ENCODE measurements at places on chromosomes 2 and 18. TPM values are rescaled to one million over a fixed set of nuclear protein-coding genes. Genes with fewer than 3 reads are reported as not detected.

GRCh38 chr2:114346658-114347057, 95.8 kb upstream of the DPP10 start:
- H3K4me3 ChIP-seq, result no peak overlapping the region
- DNase-seq, result no peak
- no peak overlapping the region for H3K27ac ChIP-seq
- H3K4me1 ChIP-seq, result no peaks in the 10 kb centered on the region

- no peak overlapping the region for H3K4me3 ChIP-seq
- no peak for DNase-seq
- no peaks in the 10 kb centered on the region for H3K36me3 ChIP-seq
- H3K27ac ChIP-seq, result no peak overlapping the region
- no peaks in the 10 kb centered on the region for H3K27me3 ChIP-seq
- no peaks in the 10 kb centered on the region for H3K4me1 ChIP-seq
These were observed 1132.5 kb upstream of the CELF4 start for GRCh38 chr18:38698088-38698487.

GRCh38 chr2:80568011-80568410, 263.5 kb upstream of the LRRTM1 start:
- no peaks in the 10 kb centered on the region for H3K36me3 ChIP-seq
- no peaks in the 10 kb centered on the region for H3K27me3 ChIP-seq
- no peak overlapping the region for H3K27ac ChIP-seq

DSG2 gene
- total RNA-seq, result 6.9 TPM

- no peak overlapping the region for H3K27ac ChIP-seq
- no peaks in the 10 kb centered on the region for H3K36me3 ChIP-seq
- no peak for DNase-seq
- H3K4me3 ChIP-seq, result no peak overlapping the region
These were observed 353.2 kb upstream of the TRIB2 start for GRCh38 chr2:12363569-12363968.

GRCh38 chr18:50738098-50738757, 81.6 kb downstream of the MRO start:
- no peaks in the 10 kb centered on the region for H3K27me3 ChIP-seq
- H3K27ac ChIP-seq, result no peak overlapping the region
- DNase-seq, result no peak
- H3K36me3 ChIP-seq, result no peaks in the 10 kb centered on the region

GRCh38 chr18:6732952-6733351, 3.4 kb downstream of the ARHGAP28 start:
- H3K27ac ChIP-seq, result no peak overlapping the region
- H3K36me3 ChIP-seq, result no peaks in the 10 kb centered on the region
- H3K27me3 ChIP-seq, result no peaks in the 10 kb centered on the region
- peaks cover 30% of the 10 kb centered on the region for H3K4me1 ChIP-seq
- no peak overlapping the region for H3K4me3 ChIP-seq
- DNase-seq, result no peak

DNA sequence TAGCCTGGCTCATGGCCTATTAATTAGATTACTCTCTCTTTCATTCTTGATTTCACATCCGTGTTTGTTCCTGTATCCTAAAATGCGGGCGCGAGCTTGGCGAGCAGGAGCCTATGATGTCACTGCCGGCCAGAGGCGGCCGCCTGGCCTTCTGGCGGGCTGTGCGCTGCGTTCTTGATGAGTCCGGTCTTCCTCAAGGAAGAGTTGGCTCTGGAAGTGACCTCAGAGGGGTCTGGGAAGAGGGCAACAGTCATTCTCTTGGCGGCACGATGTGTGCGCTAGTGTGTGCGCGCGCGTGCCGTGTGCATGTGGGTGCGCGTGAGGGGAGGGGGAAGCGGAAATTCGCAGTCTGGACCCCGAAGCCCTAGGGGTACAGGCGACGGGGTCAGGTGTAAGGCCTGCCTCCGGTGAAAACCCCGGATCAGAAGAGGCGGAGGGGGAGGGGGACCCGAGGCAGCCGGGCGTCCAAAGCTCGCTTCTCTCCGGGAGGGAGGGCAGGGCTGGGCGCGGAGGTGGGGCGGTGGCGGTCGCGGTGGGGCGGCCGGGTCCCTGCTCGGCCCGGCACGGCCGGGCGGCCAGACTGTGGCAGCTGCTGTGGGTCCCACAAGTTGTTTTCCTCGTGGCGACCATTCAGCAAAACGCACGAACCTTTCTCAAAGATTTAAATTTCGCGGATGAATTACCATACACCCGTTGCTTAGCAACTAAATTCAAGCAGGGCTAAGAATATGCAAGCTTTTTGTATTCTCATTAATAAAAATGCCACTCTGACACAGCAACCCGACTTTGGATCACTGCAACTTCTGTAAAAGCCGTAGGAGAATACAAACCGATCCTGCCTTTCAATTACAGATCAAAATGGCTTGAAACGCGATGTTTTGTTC, 8.4 kb downstream of the POU3F3 start:
- H3K27ac ChIP-seq, result no peak overlapping the region
- H3K4me1 ChIP-seq, result no peaks in the 10 kb centered on the region
- H3K36me3 ChIP-seq, result no peaks in the 10 kb centered on the region
- H3K27me3 ChIP-seq, result peaks cover 3% of the 10 kb centered on the region
- DNase-seq, result no peak

DNA sequence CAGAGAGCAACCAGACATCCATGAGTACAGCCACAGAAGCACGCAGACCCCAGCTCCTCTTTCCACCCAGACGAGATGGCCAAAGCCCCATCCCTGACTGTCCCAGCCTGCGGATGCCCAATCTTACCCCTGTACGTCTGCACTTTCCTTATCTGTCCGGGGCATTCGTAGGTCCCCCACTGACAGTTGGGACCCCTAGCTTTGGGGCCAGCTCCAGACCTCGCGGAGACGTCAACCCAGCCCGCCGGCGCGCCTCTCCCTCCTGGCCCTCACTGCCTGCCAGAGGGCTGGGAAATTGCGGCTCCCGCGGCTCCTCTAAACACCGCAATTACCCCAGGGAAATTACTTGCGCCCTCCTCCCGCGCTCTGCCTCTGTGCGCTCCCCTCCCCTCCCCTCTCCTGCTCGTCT, 2.3 kb downstream of the ECEL1 start:
- peaks cover 73% of the 10 kb centered on the region for H3K27me3 ChIP-seq
- DNase-seq, result no peak
- no peak overlapping the region for H3K27ac ChIP-seq
- H3K4me1 ChIP-seq, result no peaks in the 10 kb centered on the region

DNA sequence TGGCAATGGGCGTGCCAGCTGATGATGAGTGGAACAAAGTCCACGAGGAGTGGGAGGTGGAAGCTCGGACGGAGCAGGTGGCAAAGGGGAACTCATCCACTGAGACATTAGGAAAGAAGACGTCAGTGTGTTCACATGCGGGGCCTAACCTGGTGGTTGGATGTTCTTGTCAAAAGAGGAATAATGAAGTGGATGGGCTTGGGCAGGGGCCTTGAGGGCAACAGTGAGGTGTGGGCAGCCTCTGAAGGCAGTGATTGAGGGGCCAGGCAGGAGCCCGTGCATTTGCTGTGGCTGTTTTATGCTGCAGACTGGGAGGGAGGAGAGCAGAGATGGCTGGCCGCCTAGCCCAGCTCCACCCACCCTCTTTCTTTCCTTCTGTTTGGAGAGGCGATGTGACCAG, 74.5 kb downstream of the LRRC30 start:
- no peaks in the 10 kb centered on the region for H3K27me3 ChIP-seq
- no peak overlapping the region for H3K4me3 ChIP-seq
- no peaks in the 10 kb centered on the region for H3K36me3 ChIP-seq
- H3K27ac ChIP-seq, result no peak overlapping the region
- no peaks in the 10 kb centered on the region for H3K4me1 ChIP-seq
- DNase-seq, result no peak

CNTNAP5 gene
- under 0.01 TPM for total RNA-seq

DNAJB2 gene
- 103 TPM for total RNA-seq

C2orf80 gene
- not detected for total RNA-seq

DNA sequence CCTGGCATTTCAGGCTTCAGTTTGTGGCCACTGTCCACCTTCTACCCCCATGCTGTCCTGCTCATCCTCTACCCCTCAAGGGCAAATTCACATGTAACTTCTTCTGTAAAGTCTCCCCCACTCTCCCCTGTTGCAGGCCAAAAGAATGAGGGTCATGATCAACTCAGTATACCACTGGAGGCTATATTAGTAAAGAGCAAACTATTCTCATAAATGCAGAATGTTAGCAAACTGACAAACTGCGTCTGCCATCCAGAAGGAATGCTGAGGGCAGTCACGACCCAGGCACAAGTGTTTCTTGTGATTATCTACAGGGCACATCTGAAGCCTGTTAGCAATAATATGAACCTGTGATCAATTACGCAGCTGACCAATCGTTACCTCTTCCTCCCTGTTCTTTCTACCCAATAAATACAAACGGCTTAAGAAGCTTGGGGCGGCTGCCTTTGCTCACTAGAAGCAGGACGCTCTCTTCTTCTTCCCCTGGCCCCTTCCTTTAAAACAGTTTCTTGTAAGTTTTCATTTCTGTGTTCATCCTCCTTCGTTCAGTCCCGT, 58.3 kb downstream of the SEPTIN10 start:
- no peaks in the 10 kb centered on the region for H3K27me3 ChIP-seq
- no peaks in the 10 kb centered on the region for H3K36me3 ChIP-seq
- H3K27ac ChIP-seq, result no peak overlapping the region
- no peak for DNase-seq
- H3K4me1 ChIP-seq, result no peaks in the 10 kb centered on the region
- H3K4me3 ChIP-seq, result no peak overlapping the region

- H3K4me1 ChIP-seq, result no peaks in the 10 kb centered on the region
- H3K27ac ChIP-seq, result no peak overlapping the region
- H3K36me3 ChIP-seq, result no peaks in the 10 kb centered on the region
- DNase-seq, result no peak
- H3K4me3 ChIP-seq, result no peak overlapping the region
These were observed 150.9 kb upstream of the REV1 start for GRCh38 chr2:99640635-99641151.

GRCh38 chr2:8882094-8882493, 44.7 kb upstream of the KIDINS220 start:
- no peaks in the 10 kb centered on the region for H3K27me3 ChIP-seq
- peaks cover 23% of the 10 kb centered on the region for H3K36me3 ChIP-seq
- no peak for DNase-seq
- H3K27ac ChIP-seq, result no peak overlapping the region

- H3K36me3 ChIP-seq, result no peaks in the 10 kb centered on the region
- peak overlapping the region; percentile 45 for H3K27ac ChIP-seq
- H3K4me3 ChIP-seq, result no peak overlapping the region
- H3K27me3 ChIP-seq, result no peaks in the 10 kb centered on the region
These were observed 271.0 kb downstream of the NEDD4L start for GRCh38 chr18:58315041-58315440.

DNA sequence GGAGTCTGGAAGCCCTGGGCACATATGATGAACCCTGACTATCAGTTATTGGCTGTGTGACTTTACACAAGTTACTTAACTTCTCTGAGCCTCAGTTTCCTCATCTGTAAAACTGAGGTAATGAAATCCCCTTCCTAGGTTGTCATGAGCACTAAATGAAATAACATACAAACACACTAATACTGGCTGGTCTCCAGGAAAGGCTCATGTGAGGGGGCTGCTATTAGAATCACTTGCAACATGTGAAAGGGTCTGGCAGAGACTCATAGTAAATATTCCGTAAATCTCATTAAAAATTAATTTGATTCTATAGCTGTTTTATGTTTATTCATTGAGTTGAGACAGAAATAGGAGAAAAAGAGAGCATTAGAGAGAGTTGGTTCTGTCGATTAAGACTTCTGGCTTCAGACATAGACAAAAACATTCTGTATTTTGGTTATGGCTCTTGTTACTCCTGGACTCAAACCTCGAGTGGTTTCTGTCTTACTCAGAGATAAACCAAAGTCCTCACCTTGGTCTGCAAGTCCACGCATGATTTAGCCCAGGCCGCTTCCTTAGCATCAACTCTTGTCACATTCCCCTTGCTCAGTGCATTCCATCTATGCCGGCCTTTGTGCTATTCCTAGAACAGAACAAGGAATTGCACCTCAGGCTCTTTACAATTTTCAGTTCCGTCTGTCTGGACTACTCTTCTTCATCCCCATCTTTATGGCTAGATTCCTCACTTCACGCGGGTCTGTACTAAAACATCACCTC, 139.1 kb downstream of the NXPH2 start:
- no peaks in the 10 kb centered on the region for H3K27me3 ChIP-seq
- no peak for DNase-seq
- H3K27ac ChIP-seq, result no peak overlapping the region
- H3K36me3 ChIP-seq, result no peaks in the 10 kb centered on the region
- H3K4me3 ChIP-seq, result no peak overlapping the region
- no peaks in the 10 kb centered on the region for H3K4me1 ChIP-seq

M1AP gene
- 0.21 TPM for total RNA-seq

DNA sequence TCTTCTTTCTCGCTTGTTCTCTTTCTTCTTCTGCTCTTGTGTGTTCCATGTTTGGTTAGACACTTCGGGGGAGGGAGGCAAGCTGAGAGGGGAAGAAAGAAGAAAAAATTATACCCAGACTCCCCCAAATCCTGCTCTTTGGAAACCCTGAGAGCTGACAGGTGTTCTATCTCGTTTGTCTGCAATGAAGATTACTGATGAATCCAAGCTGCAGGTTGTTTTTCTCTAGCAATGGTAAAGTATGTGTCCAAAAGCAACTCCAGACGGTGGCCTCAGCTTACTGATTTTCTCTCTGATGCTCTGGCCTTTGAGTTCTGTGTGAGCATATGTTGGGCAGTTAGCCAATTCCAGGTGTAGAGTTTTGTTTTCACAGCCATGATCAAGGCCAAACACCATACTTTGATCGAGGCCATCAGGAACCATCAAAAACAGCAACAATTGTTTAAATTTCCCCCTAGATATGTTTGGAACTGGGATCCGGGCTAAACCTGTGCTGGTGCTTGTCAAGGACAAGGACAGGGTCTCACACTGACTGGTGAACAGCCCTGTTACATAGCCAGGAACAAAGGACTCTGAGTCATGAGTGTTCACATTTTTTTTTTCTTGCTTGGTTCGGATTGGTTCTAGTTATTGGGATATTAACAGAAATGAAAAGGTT, 142.0 kb downstream of the PRKCE start:
- no peaks in the 10 kb centered on the region for H3K36me3 ChIP-seq
- H3K4me3 ChIP-seq, result no peak overlapping the region
- H3K27me3 ChIP-seq, result no peaks in the 10 kb centered on the region
- no peak for DNase-seq
- no peak overlapping the region for H3K27ac ChIP-seq

- no peaks in the 10 kb centered on the region for H3K27me3 ChIP-seq
- no peak overlapping the region for H3K4me3 ChIP-seq
- peaks cover 14% of the 10 kb centered on the region for H3K4me1 ChIP-seq
- H3K36me3 ChIP-seq, result no peaks in the 10 kb centered on the region
These were observed 3.1 kb upstream of the MOB1A start for GRCh38 chr2:74181739-74182138.

DNA sequence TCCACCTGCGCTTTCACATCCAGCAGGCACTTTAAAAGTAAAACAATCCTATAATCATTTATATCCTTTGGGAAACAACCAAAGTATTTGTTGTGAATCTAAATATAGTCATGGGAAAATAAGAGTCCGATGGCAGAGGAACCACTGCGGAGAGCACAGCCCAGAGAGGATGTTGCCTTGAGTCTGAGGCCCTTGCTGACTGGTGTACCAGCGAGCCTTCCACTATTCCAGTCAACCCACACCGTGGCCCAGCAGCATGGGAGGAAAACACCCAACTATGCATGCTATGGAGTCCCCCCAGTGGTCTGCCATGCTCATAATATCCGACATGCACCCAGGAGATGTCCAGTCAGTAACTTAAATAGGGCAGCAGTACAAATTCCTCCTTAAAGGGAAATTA, 21.6 kb downstream of the KANSL3 start:
- H3K4me1 ChIP-seq, result no peaks in the 10 kb centered on the region
- no peak for DNase-seq
- H3K27ac ChIP-seq, result no peak overlapping the region
- no peaks in the 10 kb centered on the region for H3K27me3 ChIP-seq
- H3K36me3 ChIP-seq, result peaks cover 68% of the 10 kb centered on the region

GRCh38 chr2:205892665-205893259, 193.2 kb downstream of the INO80D start:
- no peaks in the 10 kb centered on the region for H3K4me1 ChIP-seq
- H3K27ac ChIP-seq, result no peak overlapping the region
- H3K4me3 ChIP-seq, result no peak overlapping the region
- DNase-seq, result no peak
- no peaks in the 10 kb centered on the region for H3K36me3 ChIP-seq
- no peaks in the 10 kb centered on the region for H3K27me3 ChIP-seq

All from tibial nerve (tissue), 4 donors.